ENCODE measurements at places on chromosomes 2 and 18.

GRCh38 chr18:23226391-23226790 is 91.1 kb downstream of the CABLES1 start:
- DNase-seq, result no peak

- DNase-seq, result no peak
Observed at GRCh38 chr2:213224366-213224765, 59.9 kb upstream of the SPAG16 start.

GRCh38 chr2:80326214-80326613 is 21.7 kb upstream of the LRRTM1 start:
- DNase-seq, result peak; percentile 64

DNA sequence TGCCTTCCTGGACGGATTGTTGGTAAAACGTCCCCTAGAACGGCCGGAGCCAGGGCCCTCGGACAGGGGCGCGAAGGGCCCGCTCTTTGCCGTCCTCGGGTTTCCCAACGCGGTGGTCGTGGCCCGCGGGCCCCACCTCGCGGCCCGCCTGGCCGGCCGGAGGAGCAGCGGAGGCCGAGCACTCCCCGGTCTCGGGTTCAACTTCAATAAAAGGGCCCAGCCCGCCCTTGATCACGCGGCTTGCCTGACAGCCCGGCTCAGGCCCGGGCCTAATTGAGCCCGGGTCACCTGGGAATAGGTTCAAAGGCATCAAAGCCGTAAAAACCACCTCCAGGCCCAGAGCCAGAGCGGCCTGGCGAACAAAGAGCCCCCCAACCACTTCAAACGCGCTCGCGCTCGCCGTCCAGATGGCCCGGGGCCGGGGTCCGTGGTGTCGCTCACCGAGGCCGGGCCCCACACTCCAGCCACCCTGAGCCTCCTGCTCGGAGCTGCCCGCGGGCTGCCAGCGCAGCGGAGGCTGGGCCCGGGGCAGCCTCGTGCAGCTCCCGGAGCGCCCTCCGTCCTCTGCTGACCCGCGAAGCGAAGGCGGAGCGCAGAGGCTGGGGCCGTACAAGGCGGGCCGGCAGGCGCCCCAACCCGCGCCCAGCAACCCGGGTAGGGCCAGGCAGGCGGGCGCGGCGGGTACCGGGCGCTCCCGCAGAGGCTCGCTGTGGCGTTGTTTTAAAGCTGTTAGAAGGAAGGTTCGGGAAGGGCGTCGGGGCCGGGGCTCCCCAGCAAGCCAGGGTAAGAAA is 1.1 kb upstream of the TWIST2 start:
- DNase-seq, result peak; percentile 64

DNA sequence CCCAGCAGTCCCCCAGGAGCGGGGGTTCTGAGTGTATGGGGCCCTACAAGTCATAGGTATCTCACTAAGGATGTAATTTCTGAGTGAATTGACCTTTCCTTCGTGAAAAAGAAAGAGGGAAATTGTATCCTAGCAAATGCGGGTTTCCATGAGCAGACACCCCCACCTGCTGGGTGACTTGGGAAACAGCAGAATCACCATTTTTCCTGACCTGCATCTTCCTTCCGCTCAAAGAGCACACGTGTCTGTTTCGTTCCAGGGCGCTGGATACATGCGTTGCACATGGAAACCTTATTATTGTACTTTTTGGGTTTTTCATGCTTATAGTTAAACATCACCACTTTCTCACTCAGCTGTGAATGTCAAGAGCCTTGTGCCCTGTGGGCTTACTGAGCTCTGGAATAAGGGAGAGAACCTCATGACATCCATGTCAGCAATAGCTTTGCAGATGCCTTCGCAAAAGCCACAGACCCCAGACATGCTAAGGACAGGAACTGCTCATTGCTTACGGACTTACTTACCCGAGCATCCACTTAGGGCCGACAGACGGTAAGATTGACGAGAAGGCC is 132.8 kb downstream of the TPO start:
- DNase-seq, result peak; percentile 75

DNA sequence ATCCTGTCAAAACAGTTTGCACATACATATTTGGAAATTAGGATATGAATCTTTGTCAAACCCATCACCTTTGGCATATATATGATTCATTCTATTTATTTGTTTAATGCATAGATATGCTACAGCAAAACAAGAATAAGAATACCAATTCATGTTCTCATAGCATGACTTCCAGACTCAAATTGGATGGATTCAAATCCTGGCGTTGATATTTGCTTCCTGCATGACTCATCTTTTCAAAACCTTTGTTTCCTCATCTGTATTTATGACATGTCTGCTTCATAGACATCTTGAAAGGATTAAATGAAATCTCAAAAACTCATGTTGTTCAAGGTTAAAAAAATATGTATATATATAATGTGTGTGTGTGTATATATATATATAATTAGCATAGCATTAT is 261.3 kb downstream of the MBD5 start:
- no peak for DNase-seq

- no peak for DNase-seq
Observed at GRCh38 chr2:43360137-43360536, 133.7 kb upstream of the ZFP36L2 start.

DNA sequence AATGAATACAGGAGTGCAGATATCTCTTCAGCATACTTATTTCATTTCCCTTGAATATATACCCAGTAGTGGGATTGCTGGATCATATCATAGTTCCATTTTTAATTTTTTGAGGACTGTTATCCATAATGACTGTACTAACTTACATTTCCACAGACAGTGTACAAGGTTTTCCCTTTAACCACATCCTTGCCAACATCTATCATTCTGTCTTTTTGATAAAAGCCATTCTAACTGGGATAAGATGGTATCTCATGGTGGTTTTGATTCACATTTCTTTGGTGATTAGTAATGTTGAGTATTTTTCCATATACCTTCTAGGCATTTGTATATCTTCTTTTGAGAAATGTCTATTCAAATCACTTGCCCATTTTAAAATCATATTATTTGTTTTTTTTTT is 325.2 kb downstream of the CYP26B1 start:
- no peak for DNase-seq

Data from GM23338 (cell line).